ENCODE measurements at places on chromosomes 5 and 9. TPM values are rescaled to one million over a fixed set of nuclear protein-coding genes. Genes with fewer than 3 reads are reported as not detected.
A peak's percentile ranks its signal among the peaks of the same experiment; 100 is the strongest.

GRCh38 chr9:132147839-132148238 lies 14.0 kb upstream of the NTNG2 start:
- no peaks in the 10 kb centered on the region for H3K27me3 ChIP-seq
- no peaks in the 10 kb centered on the region for H3K36me3 ChIP-seq
- no peak overlapping the region for H3K4me3 ChIP-seq
- peaks cover 14% of the 10 kb centered on the region for H3K4me1 ChIP-seq
- H3K27ac ChIP-seq, result no peak overlapping the region

SGTB gene
- 30.3 TPM for polyA plus RNA-seq

GRCh38 chr5:67607958-67608357 lies 411.4 kb upstream of the CD180 start:
- no peak overlapping the region for H3K4me3 ChIP-seq
- DNase-seq, result no peak
- H3K36me3 ChIP-seq, result no peaks in the 10 kb centered on the region
- no peaks in the 10 kb centered on the region for H3K27me3 ChIP-seq
- no peaks in the 10 kb centered on the region for H3K4me1 ChIP-seq

DNA sequence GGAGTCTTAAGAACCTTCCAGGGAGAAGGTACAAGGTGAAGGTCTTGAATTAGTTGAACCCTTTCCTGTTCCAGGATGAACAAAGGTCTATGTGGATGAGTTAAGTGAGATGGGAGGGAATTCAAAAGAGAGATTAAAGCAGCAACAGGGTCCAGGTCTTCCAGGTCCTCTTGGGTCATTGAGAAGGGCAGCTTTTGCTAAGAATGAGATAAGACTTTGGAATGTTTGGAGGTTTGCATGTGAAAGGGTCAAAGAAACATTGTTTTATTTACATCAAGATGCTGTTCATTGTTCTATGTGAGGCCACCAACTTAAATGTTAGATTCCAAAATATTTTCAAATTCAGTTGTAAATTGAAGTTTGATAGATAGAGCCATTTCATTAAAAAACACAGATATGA lies 463.9 kb downstream of the ANXA1 start:
- no peaks in the 10 kb centered on the region for H3K4me1 ChIP-seq
- no peak overlapping the region for H3K4me3 ChIP-seq
- H3K36me3 ChIP-seq, result no peaks in the 10 kb centered on the region
- H3K27me3 ChIP-seq, result no peaks in the 10 kb centered on the region
- no peak overlapping the region for H3K27ac ChIP-seq

- no peak for DNase-seq
- no peaks in the 10 kb centered on the region for H3K36me3 ChIP-seq
- no peak overlapping the region for H3K27ac ChIP-seq
- no peak overlapping the region for H3K4me3 ChIP-seq
Observed at GRCh38 chr9:25396828-25397227, 281.4 kb downstream of the TUSC1 start.

DNA sequence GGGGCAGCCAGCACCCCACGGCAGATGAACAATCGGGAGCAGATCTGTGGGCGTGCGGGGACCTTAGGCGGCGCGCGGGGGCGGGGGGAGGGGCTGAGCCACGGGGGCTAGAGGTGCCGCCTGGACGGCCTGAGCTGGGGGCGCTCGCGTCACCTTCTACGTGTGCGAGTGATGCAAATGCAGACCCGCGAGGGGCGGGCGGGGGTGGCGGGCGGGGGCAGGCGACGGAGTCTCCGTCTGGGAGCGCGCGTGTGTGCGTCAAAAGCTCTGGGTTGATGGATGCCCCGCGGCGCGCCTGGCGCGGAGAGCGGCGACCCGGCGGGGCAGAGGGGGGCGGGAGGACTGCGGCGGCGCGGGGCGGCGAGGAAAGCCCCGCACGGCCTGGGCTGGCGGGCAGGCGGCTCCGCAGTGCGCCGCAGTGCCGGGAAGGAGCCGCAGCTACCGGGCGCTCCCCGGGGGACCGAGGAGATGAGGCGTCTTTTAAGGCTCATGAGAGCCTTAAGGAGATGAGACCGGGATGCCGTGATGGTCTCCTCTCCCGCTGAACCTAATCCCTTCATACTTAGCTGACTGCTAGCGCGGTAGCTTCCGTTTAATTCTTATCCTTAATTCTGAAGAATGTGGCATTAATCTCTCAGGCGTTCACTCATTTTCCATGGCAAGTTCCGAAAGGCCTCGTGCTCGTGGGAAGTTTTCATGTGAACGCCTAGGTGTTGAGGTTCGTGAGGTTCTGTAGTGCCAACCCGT lies 1.5 kb downstream of the SV2C start:
- H3K36me3 ChIP-seq, result no peaks in the 10 kb centered on the region
- DNase-seq, result peak; percentile 48
- peaks cover 33% of the 10 kb centered on the region for H3K4me1 ChIP-seq
- H3K4me3 ChIP-seq, result peak overlapping the region; percentile 48
- peaks cover 38% of the 10 kb centered on the region for H3K27me3 ChIP-seq

DNA sequence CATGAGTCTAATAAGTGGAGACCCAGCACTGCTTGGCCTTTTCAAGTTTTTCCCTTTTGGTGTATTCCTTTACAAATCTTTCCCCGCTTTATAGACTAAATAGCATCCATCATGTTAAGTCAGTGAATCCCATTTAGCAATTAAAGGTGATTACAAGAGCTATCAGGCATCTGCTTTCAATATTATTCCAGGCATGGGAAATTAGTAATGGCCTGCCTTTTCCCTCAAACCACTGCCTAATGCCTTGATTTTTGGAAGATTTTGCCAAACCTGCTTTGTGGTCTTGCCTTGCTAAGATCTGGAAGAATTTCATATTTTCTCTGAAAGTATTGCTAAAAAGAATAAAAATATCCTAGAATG lies 102.8 kb upstream of the GNA14 start:
- H3K36me3 ChIP-seq, result no peaks in the 10 kb centered on the region
- no peak overlapping the region for H3K27ac ChIP-seq
- no peaks in the 10 kb centered on the region for H3K27me3 ChIP-seq
- no peak for DNase-seq
- H3K4me1 ChIP-seq, result no peaks in the 10 kb centered on the region

- no peak for DNase-seq
- H3K27me3 ChIP-seq, result peaks cover 8% of the 10 kb centered on the region
- no peak overlapping the region for H3K27ac ChIP-seq
- H3K36me3 ChIP-seq, result no peaks in the 10 kb centered on the region
- peaks cover 5% of the 10 kb centered on the region for H3K4me1 ChIP-seq
Observed at GRCh38 chr9:129183495-129184218, 5.6 kb upstream of the IER5L start.

C5orf47 gene
- polyA plus RNA-seq, result 0.23 TPM

INSL6 gene
- polyA plus RNA-seq, result 0.35 TPM

DNA sequence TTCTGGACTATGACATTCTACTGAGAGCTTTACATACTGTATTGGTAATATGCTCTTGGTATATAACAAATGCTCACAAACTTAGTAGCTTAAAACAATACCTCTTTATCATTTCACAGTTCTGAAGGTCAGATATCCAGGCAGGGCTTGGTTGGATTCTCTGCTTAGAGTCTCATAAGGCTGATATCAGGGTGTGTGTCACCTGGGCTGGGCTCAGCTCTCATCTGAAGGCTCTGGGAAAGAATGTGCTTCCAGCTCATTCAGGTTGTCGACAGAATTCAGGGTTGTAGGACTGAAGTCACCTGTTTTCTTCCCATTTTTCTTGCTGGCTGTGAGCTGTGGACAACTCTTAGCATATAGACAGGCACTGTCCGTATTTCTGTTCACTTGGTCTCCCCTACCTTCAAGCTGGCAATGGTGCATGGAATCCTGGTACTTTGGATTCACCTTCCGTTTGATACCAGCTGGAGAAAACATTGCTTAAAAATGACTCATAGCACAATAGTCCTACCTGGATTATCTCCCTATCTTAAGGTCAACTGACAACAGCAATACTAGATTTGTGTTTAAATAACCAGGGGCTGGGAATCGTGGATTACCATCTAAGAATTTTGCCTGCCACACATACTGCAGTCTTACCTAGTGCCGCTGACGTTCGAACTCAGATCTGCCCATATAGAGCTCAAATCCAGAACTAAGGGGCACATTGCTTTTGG lies 69.2 kb downstream of the RCL1 start:
- H3K36me3 ChIP-seq, result no peaks in the 10 kb centered on the region
- no peak overlapping the region for H3K4me3 ChIP-seq
- peaks cover 4% of the 10 kb centered on the region for H3K4me1 ChIP-seq
- DNase-seq, result no peak

DNA sequence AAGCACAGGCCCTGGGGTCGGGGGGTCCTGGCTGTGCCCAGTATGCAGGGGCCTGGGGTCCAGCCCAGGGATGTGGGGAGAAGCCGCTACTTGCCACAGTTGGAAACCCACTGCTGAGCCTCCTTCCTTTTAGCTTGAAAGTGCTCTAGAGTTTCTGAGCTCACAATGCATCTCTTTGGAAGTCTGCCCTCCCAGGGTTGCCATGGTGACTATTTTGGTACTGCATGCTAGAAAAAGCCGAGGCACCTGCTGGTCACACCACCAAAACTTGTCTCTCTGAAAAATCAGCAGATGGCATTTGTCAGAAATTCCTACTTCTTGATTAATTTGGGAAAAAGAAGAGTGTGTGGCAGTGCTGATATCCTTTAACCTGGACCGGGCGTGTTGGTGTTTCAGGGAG lies 151.8 kb downstream of the SEC61B start:
- H3K4me3 ChIP-seq, result no peak overlapping the region
- peak; percentile 97 for DNase-seq
- no peak overlapping the region for H3K27ac ChIP-seq
- H3K4me1 ChIP-seq, result peaks cover 11% of the 10 kb centered on the region

DNA sequence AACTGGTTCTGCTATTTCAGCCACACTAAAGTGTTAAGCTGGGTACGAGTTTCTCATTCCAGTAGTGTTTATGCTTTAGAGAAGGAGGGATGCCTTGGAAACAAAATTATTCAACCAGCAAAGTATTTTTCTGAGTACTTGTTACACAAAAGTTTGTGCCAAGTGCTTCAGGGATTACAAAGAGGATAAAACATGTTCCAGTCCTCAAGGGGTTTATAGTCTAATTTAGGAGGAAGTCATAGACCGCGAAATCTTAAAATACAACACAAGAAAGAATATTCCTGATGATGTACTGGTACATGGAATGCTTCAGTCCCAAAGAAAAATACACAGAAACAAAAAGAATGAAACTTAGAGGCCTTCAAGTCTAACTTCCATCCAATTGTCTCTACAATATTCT lies 85.4 kb upstream of the NR4A3 start:
- H3K27ac ChIP-seq, result no peak overlapping the region
- no peaks in the 10 kb centered on the region for H3K27me3 ChIP-seq
- H3K4me3 ChIP-seq, result no peak overlapping the region
- no peak for DNase-seq

DNA sequence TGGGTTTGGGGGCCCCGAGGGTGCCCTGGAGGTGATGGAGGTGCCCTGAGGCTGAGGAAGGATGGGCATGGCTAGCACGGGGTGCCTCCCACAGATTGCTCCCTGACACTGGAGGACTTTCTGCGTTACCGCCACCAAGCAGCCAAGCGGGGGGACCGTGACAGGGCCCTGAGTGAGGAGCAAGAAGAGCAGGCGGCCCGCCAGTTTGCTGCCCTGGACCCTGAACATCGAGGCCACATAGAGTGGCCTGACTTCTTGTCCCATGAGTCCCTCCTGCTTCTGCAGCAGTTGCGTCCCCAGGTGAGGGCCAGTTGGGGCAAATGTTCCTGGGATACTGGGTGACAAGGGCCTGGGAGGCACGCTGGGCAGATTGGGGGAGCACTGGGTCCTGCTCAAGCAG lies 13.1 kb upstream of the DNAJB5 start:
- H3K4me1 ChIP-seq, result peaks cover 9% of the 10 kb centered on the region
- no peak for DNase-seq
- no peak overlapping the region for H3K4me3 ChIP-seq
- H3K27me3 ChIP-seq, result no peaks in the 10 kb centered on the region

- H3K4me1 ChIP-seq, result peaks cover 36% of the 10 kb centered on the region
- H3K36me3 ChIP-seq, result peaks cover 29% of the 10 kb centered on the region
- DNase-seq, result no peak
- no peak overlapping the region for H3K27ac ChIP-seq
- H3K4me3 ChIP-seq, result no peak overlapping the region
Observed at GRCh38 chr9:135498381-135499126, 1.9 kb upstream of the MRPS2 start.

TBC1D13 gene
- polyA plus RNA-seq, result 31.4 TPM

- DNase-seq, result no peak
- no peak overlapping the region for H3K27ac ChIP-seq
- no peak overlapping the region for H3K4me3 ChIP-seq
- H3K4me1 ChIP-seq, result no peaks in the 10 kb centered on the region
Observed at GRCh38 chr9:20511686-20512085, 110.6 kb downstream of the MLLT3 start.
